ENCODE measurements at places on chromosomes 2 and 18.
A peak's percentile ranks its signal among the peaks of the same experiment; 100 is the strongest.

- DNase-seq, result no peak
These were observed 102.8 kb downstream of the HIBCH start for GRCh38 chr2:190216829-190217228.

GRCh38 chr2:86044045-86044444, 61.6 kb downstream of the POLR1A start:
- no peak for DNase-seq

- DNase-seq, result no peak
These were observed 81.0 kb upstream of the RBM44 start for GRCh38 chr2:237717366-237718276.

- no peak for DNase-seq
These were observed 34.7 kb upstream of the MCFD2 start for GRCh38 chr2:46950314-46950713.

DNA sequence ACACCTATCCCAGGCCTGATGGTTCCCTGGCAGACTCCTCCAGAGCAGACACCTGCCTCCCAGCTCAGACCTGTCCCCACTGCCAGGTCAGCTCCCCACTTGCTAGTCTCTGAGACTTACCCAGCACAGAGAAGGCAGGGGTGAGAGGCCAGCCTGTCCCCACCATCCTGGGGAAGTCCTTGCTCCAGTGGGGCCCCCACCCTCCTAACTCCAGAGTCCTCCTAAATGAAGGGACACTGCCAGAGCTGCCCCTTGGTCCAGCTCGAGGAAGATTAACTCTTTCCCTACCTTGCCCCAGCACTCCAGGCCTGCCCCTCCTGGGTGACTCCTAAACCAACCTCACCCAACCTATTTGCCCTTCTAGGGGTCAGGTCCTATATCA, 30.4 kb upstream of the TNS1 start:
- DNase-seq, result no peak

- no peak for DNase-seq
These were observed 206.8 kb downstream of the CLIP4 start for GRCh38 chr2:29322011-29322410.

GRCh38 chr18:50839996-50840395, 20.2 kb upstream of the MRO start:
- no peak for DNase-seq

GRCh38 chr2:144484201-144484948, 35.5 kb downstream of the ZEB2 start:
- no peak for DNase-seq

DNA sequence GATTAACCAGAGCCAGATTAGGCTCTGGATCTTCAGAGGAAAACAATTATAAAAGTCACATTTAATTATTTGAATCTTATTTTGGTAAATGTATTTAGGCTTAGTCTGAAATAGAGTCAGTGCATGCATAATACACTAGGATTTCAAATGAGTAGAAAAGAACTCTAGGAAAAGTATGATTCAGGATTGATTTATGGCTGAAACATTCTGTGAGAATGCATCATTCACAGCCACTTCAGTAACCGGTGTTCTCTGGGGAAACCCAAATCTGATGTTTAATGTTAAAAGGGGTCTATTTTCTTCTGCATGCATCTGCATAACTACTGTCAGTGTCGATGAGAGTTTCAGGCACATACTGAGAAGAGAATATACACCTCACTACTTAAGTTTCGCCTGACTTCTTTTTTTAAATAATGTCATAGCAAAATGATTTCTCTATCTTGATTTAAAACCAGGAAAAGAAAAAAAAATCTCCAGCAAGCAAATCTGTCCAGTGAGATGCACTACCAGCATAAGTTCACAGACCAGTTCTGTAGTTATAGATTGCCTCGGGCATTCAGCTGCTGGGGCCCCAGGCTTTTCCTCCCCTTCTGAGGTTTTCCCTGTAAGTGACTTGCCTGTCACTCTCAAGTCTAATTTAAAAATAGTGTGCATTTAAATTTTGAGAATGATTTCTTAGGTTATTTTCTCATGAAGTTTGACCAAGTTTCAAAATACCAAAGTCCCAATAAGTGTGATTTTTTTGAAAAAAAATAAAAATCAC, 501.5 kb downstream of the NR4A2 start:
- DNase-seq, result no peak

GRCh38 chr2:224884188-224884587, 158.1 kb downstream of the DOCK10 start:
- DNase-seq, result no peak

DNA sequence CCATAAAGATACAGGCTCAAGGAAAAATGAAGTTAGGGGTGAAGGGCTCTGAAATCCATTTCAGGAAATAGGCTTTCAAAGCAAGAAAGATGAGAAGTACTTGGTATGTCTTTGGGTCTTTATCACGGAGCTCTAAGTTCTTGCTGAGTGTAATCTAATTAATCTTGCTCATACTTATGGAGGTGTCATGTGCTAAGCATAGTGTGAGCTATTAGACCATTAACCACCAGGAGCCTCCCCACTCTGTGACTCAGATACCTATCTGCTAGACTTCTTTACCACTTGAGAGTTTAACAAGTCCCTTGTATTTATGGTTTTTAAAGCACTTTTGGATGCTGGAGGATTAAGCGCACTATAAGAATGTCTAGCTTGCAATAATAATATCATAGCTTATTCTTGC, 678.7 kb downstream of the EPHA4 start:
- no peak for DNase-seq

DNA sequence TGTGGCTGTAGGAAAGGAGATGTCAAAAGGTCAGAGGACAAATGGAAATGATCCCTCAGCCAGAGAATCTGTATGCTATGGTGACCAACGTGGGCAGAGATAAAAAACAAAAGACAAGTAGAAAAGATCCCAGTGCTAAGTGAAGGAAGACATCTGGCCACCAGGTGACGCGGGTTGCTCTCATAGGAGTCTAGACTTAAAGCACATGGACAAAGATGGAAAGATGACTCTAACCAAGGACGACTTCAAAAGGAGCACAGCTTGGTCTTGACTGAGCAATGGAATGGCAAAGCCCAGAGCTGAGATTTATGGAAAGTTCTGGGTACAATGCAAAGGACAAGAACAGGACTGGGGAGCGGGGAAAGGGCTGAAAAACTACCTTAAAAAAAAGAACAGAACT, 96.8 kb downstream of the CLIP4 start:
- DNase-seq, result no peak

DNA sequence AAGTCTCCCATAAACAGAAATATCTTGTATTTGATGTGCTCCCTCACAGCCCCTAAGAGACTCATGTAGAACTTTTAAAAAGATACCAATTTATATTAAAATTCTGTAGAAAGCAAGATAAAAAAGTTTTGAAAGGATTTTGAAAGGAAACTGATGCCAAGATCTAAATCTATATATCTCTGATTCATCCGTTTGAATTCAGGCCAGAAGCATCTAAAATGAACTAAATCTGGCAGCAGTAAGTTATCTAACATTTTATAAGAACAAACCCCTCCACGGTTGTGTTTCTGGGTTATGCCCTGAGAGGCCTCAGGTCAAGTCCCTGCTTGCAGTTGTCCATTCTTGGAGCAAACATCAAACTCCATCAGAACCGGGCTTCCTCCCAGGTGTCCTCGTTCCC, 165.8 kb downstream of the FBXO15 start:
- no peak for DNase-seq

DNA sequence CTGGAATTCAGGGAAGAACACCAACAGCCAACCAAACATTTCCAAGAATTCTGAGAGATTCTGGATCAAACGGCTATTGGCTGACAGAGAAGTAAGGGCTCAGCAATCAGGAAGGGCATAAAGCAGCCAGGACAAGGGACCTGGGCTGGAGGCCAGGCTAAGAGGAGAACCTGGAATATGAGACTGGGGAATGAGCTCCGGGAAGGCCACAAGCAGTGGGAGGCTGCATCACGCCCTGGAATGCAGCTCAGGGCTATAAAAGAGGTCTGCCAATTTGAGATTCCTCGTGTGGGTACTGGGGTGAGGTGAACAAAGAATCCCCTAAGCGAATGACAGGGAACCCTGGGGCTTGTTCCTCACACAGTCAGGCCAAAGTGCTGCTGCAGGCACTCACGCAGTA, 60.4 kb downstream of the ANO7 start:
- DNase-seq, result no peak

- DNase-seq, result no peak
These were observed 267.8 kb downstream of the TNS1 start for GRCh38 chr2:217735034-217735433.

GRCh38 chr2:37581433-37581832, 90.0 kb downstream of the CDC42EP3 start:
- DNase-seq, result no peak

DNA sequence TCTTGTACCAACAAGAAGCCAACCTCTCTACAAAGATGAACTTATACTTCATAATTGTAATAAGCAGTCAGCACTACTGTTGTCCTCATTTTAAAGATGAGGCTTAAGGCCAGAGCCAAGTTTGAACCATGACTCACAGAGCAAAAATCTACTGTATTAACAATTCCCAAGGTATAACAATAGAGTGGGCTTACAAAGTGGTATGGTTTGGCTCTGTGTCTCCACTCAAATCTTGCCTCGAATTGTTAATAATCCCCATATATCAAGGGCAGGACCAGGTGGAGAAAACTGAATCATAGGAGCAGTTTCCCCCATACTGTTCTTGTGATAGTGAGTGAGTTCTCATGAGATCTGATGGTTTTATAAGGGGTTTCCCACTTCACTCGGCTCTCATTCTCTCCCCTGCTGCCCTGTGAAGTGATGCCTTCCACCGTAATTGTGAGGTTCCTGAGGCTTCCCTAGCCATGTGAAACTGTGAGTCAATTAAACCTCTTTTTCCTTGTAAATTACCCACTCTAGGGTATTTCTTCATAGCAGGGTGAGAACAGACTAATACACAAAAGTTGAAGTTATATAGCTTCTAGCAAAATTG, 19.5 kb downstream of the MRPL44 start:
- no peak for DNase-seq

GRCh38 chr18:29594493-29594892, 1417.6 kb upstream of the CDH2 start:
- DNase-seq, result no peak

- no peak for DNase-seq
These were observed 97.8 kb upstream of the PXDN start for GRCh38 chr2:1841903-1842791.

DNA sequence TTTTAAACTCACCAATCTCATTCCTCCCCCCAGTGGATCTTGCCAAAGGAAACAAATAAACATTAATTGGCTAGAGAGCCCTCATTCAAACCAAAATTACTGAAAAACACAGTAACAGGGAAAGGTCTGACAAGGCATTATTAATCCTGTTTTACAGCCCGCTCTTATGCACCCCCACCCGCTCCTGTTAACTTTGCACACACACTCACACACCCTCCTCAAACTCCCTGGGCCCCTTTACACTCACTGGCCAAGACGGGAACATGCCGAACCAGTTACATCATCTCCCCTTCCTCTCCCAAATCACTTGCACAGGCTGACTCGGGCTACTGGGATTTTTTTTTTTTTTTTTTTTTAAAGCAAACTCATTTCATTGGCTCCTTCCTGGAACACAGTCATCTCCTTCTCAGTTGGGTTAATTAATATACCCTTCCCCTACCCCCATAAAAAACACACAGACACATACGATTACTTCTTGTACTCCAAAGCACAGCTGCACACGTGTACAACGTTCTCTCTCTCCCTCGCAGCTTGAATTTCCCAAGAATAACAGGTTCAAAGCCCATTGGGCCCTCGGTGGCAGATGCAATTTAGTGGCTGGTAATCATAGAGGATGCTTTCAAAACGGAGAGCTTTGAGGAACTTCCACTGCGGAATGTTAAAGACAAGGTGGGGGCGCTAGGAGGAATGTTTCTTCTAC, 31.8 kb downstream of the KLF7 start:
- DNase-seq, result no peak

DNA sequence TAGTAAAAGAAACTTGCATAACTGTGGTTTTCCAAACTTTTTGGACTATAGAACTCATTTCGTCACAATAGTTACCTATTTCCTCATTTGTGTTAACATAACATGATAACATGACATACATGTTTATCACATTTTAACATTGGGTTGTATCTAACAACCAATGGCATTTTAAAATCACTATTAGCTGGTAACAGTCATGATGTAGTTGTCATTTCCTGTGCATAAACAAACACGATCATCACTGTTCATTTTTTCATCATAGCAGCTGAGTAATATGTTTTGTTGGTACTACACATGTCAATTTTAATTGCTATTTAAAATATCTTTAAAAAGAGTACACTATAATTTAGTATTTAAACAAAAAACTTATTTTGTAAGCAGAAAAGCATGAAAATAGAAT, 402.4 kb downstream of the SATB2 start:
- DNase-seq, result no peak

DNA sequence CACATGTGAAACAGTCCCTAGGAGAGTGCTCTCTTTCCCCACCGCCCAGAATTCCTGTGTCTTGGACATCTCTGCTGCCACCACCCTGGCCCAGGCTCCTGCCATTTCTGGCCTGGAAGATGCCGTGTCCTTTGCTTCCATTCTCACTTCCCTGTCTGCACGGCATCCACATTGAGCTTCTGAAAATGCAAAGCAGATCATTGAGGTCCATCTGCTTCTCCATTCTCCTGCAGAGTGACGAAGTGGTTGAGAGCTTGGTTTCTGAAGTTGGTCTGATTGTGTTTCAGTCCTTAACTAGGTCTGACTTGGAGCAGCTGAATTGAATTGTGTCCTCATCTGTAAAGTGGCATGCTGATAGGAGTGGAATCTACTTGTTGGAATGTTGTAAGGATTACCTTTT, 98.7 kb upstream of the MGAT5 start:
- DNase-seq, result no peak

- DNase-seq, result peak; percentile 65
These were observed 640 bp downstream of the SPTBN1 start for GRCh38 chr2:54456612-54457322.

- no peak for DNase-seq
These were observed 1067.4 kb downstream of the CNTNAP5 start for GRCh38 chr2:125092276-125093009.

DNA sequence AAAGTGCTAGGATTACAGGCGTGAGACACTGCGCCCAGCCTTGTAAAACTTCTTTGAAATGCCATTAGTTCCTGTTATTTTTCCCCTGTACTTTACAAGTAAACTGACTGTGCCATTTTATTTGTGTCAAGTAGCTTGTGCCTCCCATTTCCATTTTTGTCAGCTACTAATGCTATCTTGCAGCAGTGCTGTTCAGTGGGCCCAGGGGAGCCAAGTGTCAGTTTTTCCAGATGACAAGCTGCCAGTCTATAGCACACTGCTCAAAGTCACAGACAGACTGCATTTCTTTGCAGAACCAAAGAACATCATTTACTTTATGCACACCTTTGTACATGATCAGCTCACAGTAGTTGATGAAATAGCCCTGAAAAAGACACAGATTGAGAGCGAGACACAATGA, 901.3 kb upstream of the CDH2 start:
- no peak for DNase-seq

GRCh38 chr2:206115026-206115578, 29.1 kb upstream of the INO80D start:
- no peak for DNase-seq

- no peak for DNase-seq
These were observed 12.5 kb downstream of the INPP4A start for GRCh38 chr2:98457045-98457696.

DNA sequence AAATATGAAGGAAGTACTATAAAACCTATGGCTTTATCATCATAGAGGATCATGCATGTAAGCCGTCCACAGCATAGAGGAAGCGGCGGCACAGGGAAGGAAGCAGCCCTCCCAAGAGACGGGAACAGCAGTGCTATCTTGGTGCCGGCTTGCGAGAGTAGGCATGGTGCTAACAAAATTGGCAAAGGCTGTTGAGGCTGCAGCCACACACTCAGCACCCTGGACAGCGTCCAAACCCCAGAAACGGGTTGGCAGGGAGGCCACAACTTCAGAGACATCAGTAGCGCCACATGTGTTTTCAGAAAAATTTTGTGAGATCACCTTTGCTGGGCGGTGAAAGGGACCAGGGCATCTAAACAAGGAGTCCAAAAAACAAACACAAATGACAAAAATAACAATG, 37.7 kb downstream of the NETO1 start:
- peak; percentile 22 for DNase-seq

All from hippocampal formation (tissue), 2 donors.